PC-9 (cell line): ENCODE measurements at places on chromosomes 3 and 15.

DNA sequence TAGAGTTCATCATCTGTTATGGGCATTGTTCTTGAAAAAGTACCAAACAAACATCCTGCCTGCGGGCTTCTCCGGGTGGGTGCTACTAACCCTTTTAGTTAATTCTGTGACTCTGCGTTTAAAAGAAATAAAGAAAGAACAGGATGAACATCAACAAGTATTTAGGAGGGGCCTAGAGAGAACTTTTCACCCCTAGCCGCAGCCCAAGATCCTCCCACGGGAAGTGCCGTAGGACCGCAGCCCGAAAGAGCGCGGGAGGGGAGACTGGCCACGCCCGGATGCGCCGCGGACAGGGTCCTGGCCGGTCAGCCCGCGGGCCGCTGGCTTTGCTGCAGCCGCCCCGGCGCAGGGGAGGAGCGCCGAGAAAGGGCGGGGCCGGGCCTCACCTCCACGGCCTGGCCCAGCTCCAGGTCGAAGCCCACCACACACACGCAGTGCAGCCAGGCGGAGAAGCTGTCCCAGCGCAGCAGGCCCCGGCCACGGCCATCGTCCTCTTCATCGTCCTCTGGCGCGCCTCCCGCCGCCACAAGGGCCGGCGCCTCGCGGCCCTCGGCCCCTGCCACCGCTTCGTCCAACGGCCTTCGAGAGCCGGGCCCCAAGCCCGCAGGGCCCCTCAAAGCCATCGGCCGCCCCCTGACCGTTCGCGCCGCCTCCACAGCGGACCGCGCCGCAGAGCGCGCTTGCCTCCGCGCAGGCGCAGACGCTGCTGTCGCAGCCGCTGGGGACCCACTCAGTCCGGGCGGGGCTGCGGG is at the start of gene DENND6A:
DENND6A (minus strand) TSS at position 682 of the 752 bp plus-strand sequence; CDS start at position 623, 59 bp downstream.
- DNase-seq = peak; percentile 71

DNA sequence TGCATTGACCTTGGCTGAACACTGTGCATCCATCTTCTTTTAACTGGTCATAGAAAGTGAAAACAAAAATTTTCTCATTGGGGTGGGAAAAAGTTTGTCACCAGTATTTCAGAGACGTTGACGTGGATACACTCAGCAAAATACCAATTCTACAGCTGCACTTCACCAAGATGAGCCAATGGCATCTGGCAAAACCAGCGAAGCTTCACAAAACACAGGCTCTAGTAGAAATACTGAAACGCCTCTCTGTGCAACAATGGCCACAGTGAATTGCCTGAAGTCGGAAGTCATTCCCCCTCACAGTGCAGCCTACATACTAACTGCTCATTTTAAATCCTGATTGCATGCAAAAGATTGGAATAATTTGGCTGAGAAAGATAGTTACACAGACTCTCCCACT is 17.0 kb downstream of the PCYT1A start:
- no peak for DNase-seq

- no peak for DNase-seq
These were observed 239.3 kb upstream of the UBE2E1 start for GRCh38 chr3:23566499-23566898.

- DNase-seq = no peak
These were observed 121.6 kb downstream of the TFG start for GRCh38 chr3:100830931-100831330.

DNA sequence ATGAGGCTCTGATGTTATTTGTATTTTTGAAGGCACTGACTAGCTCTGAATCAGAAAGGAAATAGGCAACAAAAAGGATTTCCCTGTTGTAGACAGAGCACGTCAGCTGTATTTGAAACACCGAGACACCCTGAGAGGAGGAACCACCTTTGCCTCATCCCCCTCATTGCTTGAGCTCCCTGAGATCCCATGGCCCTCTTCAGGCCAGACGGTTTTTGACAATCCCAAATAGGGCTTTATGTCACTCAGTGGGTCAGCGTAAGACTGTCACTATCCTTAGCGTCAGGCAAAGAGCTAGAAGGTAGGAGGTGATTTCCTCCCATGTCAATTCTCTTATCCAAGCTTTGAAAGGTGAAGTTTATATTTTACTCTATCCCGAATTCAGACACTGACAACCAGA is 254.3 kb downstream of the ZNF621 start:
- DNase-seq = no peak

GRCh38 chr15:73873889-73874511 is 636 bp downstream of the TBC1D21 start:
- peak; percentile 17 for DNase-seq

- peak; percentile 50 for DNase-seq
These were observed 966 bp upstream of the PKM start for GRCh38 chr15:72231833-72232478.

DNA sequence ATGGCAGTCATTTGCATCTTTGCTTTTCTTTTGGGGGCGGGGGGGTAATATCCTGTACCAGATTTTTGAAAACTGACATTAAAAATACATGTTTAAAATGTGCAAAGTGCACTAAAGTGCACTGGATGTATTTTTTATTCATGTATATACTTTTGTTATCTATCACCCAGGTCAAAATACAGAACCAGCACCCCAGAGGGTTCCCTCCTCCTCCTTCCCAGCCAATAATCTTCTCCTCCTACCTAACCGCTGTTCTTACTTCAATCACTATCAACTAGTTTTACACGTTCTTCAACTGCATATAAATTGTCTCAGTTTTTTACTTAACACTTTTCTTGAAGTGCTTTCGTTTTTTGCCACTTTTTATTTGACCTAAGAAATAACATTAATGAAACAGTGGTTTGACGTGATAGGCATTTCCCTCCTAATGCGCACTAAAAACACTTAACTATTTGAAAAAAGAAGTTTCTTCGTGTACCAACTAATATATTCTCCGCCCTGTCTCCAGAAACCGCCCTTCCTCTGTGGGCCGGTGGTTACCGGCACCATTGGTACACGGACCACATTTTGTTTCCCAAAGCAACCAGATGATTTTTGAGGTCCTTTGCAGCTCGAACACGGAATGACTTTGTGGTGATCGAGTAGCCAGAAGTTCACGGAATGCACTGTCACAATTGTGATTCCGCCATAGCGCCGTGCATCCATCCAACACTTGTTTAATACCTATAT is 836 bp upstream of the AKAP13 start:
- no peak for DNase-seq

DNA sequence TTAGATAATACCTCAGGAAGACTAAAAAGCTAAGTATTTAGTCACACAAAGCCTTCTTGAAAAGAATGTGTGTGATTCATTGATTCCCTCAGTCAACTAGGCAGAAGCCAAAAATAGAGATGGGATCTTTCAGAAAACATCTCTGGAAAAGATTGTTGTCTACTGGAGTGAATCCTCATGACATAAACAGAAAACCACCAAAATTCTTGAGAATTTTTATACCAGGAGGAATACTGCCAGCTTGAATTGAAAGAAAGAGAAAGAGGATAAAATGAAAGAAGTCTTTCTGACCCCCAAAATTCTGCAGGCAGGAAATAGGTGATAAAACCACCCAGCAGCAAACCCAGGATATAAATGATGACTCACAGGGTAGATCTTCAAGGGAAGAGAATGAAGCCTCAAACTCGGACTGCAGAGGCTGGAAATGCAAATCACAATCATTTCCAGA is 363.1 kb upstream of the PLSCR5 start:
- DNase-seq = no peak

DNA sequence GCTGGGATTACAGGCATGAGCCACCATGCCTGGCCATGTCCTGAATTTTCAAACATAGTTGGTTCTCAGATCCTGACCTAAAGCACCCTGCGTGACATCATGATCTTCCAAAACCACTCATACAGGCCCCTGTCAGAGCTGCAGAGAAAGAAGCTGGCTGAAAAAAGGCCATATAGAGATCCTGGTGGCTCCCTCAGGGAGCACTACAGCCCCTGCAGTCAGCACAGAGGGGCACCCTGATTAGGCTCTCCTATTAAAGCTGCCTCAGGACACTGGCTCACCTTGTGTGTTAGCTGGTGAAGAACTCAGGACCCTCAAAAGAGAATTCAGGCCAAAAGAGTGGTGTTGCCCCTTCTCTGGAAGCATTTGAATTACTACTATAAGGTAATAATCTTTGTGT is 249.7 kb upstream of the MCTP2 start:
- no peak for DNase-seq

DNA sequence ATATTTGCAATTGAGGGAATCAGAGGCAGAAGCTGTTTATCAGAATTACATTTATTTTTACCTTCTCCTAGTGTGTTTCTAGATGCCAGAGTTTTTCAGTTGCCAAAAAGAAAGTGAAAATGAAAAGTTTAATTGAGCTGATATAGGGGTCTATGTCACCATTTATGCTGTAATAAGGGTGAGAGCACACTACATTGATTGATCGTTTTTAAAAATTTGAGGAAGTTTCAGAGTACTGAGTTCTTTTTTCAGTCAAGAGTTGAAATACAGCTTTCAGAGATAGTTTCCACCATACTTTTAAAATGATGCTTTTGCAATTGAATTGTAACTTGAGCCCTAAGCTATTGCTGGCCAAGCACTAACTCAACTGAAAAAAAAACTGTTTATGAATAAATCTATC is 326.9 kb downstream of the UNC13C start:
- DNase-seq = no peak
